ENCODE measurements at places on chromosomes 6 and 20.

DNA sequence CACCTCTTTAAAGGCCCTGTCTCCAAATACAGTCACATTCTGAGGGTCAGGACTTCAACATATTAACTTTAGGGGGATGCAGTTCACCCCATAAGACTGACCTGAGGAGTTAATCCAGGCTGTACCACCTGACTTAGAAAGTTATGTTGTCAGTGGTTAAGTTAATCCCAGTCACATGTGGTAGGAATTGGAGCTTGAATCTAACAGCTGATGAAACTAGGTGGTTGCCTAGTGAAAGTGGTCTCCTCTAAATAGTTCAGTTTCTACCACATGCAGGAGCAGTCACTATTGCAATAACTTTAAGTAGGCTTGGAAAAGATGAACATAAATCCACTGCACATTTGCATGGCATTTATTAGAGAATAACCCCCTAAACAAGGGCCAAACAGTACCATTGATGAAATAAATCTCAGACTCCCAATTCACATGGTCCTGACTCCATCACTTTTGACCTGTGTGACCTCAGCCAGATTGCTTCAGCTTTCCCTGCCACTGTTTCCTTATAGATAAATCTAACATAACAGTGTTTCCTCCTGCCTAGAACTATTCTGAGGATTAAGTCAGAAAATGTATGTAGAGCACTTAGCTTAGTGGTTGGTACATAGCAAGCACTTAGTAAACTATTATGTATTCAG lies 20.1 kb downstream of the SAMD5 start:
- DNase-seq: no peak

DNA sequence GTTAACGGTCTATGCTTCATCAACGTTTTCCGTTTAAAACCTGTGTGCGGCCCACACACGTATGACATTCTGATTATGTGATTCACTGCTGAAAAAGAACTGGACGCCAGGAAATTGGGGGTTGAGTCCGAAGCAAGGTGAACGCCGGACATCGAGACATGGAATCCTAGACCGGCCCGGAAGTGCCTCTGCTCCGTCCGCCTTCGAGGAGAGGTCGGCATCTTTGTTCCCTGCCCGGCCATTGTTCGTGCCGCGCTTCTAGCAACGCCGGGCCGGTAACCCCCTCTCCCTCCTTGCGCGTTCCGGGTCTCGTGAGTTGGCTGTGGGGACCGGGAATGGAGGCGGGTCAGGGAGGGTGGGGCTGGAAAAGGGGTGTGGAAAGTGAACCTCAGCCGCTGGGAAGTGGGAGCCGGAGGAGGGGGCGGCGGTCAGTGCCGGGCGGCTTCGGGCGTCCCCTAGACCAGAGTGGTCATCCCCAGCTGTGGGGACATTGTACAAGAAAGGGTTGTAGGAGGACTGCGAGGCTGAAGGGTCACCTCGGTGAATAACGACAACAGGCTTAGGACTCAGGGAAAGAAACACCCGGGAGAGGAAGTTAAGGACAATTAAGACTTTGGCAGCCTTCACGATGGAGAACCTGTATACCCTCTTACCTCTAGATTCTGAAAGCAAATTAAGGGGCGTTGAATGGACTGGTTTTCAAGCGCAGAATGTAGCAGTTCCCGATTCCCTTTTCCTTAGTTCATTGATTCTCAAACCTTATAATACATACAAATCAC lies at the start of gene ZSCAN9:
Gene ZSCAN9, plus strand, starts transcription at position 220 of the 779 bp plus-strand sequence. CDS start 1,810 bp downstream, outside the sequence.
- no peak for DNase-seq

DNA sequence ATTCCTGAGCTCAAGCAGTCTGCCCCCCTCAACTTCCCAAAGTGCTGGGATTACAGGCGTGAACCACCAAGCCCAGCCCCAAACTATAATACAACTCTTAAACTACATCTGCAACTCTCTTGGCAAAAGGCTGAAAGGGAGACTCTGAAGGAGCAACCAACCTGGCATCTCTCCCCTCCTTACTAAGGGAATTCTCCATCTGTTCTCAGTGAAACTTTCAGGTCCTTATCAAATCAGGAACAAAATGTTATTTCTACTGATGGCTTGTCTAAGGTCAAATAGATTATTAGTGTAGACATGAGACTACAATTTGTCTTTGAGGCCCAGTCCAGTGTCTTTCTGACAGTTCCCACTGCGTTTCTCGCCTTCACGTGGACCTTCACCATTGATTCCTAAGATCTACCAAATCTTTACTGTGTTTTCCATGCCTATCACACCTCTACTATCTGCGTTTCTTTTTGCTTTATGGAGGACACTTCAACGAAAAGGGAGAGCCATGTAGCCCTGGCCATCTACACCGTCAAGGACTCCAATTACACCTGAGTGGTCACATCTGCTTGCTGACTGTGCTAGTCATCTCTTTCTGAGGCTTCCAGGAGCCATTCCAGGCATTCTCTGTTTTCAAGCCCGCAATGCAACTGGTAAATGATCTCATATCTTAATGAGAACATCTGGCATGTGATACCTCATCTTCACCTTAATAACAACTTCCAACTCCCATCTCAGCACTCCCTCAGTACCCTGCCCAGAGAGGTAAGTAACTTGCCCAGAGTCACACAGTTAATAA lies 405.7 kb upstream of the CITED2 start:
- no peak for DNase-seq

GRCh38 chr6:21005816-21006570 lies 471.7 kb downstream of the CDKAL1 start:
- no peak for DNase-seq

DNA sequence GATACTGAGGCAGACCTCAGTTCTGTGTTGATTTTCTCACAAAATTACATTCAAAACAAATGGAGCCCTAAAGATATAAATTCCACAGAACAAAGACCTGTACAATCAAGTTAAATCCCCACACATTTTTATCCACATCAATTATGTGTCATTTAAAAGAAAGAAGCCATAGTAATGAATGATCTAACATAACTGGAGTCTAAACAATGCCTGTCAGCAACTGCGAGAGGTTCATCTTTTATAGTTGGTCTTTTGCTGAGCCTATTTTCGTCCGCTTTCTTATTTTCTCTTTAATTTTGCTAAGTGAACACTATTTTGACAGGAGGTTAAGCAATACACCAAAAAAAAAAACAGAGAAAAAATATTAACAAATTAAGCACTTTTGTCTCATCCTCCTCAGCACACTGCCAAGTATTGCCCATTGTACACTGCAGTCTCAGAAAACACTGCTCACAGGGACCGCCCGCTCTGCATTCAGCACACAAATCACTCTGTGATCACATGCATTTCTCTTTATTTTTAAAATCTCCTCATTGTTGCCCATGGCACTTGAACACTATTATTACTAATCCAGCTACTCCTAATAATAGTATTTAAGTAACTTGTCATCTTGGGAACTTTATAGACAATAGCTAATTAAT lies 140.8 kb downstream of the BTBD9 start:
- DNase-seq: no peak

DNA sequence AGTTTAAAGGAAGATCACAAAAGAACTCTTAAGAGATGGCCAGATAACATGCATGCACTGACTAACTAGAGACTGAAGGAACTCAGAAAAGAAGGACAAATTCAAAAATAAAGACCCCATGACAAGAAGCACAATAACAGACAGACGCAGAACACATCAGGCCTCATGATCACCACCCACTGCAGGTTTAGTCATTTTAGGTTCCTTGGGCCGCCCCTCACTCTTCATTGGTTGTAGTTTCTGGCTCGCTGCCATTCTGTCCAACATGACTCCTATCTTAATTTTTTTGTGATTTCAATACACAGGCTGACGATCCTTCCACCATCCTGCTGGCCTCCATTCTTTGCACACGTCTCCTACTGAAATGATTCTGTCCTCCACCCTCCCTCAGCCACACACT lies 21.6 kb downstream of the STX7 start:
- no peak for DNase-seq

GRCh38 chr6:47438481-47439347 lies 38.9 kb upstream of the CD2AP start:
- no peak for DNase-seq

DNA sequence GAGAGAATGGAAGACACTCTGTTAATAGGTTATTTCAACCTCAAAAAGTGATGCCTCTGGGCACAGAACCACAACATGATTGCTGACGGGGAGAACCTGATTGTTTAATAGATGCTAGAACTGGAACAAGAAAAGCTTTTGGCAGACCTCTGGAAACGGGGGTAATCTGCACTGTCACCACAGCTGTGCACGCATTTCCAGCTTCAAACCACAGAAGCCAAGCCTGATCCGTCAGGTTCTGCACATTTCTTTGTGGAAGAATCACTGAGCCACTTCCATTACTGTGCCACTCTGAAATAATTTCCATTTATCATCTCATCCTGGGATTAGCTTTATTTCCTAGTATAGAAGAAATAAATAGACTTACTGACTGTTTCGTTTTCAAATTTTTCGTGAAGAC lies 309.3 kb downstream of the FARS2 start:
- no peak for DNase-seq

DNA sequence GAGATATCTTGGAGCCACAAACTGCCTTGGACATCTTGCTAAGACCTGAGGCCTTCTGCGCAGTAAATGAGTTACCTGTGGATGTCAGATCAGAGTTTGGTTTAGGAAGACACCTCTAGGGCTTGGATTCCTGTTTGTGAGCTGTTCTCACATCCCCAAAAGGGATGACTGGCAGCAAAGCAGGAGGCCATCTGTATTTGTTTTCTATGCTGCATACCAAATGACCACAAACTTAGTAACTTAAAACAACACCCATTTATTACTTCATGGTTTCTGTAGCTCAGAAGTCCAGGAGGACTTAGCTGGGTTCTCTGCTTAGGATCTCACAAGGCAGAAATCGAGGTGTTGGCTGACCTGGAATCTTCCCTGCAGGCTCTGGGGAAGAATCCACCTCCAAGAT lies 116.7 kb downstream of the UNC5CL start:
- DNase-seq: no peak

GRCh38 chr6:83707829-83708545 lies 914 bp downstream of the SNAP91 start:
- DNase-seq: no peak

DNA sequence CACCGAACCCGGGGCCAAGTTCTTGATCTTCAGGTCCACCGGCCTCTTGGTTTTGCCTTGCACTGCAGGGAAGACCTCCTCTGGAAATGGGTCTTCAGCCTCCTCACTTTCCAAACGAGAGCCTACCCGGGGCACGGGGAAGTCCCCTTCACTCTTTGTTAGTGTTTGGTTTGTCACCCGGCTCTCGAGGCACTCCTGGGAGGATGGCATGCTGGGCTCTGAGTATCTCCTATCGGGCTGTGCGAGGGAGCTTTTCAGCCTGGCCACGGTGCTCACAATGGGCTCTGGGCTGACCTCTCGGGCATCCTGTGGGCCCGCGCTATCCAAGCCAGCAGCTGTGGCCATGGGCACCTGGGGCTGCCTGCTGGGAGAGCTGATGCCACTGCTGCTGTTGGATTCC lies 8.1 kb downstream of the TAGAP start:
- no peak for DNase-seq

GRCh38 chr6:167993169-167993568 lies 4.3 kb upstream of the KIF25 start:
- no peak for DNase-seq

GRCh38 chr20:31560094-31560745 lies 44.9 kb upstream of the ID1 start:
- peak; percentile 54 for DNase-seq

GRCh38 chr6:157668713-157669112 lies 154.3 kb upstream of the SNX9 start:
- DNase-seq: no peak

DNA sequence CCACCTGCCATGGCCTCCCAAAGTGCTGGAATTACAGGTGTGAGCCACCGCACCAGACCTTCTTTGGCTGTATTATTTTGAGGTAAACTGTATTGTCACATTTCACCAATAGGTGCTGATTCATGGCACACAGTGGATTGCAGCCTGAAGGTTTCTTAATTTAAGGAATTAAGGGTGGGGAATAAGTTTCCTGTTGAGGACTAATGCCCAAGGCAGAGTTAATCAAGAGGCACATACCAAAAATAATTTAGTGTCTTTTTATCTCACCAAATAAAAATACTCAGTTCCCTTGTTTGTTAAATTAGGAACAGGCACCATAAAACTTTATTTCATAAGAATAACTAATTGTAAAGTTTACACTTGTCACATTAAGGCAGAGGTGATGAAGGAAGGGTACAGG lies 103.7 kb downstream of the SLX4IP start:
- no peak for DNase-seq

GRCh38 chr6:11198663-11199603 lies 33.5 kb downstream of the NEDD9 start:
- DNase-seq: no peak

DNA sequence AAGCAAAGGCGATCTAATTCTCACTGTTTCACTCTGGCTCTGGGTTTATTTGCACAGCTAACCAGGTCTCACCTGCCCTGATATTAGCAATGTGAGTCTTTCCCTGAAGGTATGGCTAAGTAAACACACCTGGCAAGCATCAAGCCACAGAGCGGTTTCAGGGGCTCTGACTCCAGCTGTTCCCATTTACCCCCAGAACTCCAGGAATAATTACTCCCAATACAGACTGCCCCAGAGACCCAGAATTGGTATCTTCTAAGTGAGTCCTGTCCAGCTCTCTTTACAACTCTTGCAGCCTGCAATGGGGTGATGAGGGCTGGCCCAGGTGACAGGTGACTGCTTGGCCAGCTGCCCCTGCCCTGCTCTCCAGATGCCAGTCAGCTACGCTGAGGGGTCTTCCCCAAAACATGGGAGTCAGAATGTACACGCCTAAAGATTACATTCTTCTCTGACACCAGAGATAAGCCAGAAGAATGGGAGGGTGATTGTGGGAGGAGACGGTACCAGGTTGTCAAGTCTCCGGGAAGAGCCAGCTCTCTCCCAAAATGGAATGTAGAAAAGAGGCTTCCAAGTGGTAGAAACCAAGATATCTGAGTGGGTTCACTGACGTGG lies 4.9 kb upstream of the LRRN4 start:
- DNase-seq: no peak

DNA sequence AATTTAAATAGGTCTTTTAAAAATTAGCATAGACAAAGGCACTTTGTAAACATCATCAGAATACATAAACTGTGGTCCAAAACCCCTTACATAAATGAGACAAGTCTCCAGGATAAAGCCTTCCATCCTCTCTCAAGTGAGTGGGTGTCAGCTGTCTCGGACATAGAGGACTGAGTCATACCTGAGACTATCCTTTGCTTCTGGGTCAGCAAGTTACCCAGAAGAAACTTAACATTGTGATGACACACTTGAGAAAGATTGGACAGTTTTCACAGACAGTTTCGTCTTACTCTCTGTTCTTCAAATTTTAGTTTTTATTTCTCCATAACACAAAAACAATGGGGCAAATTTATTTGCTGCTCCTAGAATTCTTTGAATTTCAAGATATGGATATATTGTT lies 838.0 kb downstream of the DHX35 start:
- no peak for DNase-seq

GRCh38 chr20:46709459-46710152 lies at the start of gene SLC2A10:
TSS of gene SLC2A10 (plus strand) at chr20:46709649. CDS start at chr20:46709737, 88 bp downstream.
- no peak for DNase-seq

- DNase-seq: no peak
Measured at GRCh38 chr6:90005048-90005827, 111.0 kb downstream of the GJA10 start.

Measured in stimulated activated CD4-positive, alpha-beta T cell treated with anti-CD3 and anti-CD28 coated beads, TNF-alpha, amount 100 ng/mL, for 4 hours (primary cell).